NCI-H2107 (cell line): ENCODE measurements at places on chromosomes 7 and 10.

GRCh38 chr7:51268859-51269258 is 47.8 kb downstream of the COBL start:
- DNase-seq: no peak

- DNase-seq: no peak
Observed at GRCh38 chr10:125548356-125548755, 134.6 kb downstream of the TEX36 start.

GRCh38 chr10:4137299-4137698 is 352.3 kb upstream of the KLF6 start:
- DNase-seq: no peak

- DNase-seq: no peak
Observed at GRCh38 chr7:99748846-99749579, 14.0 kb upstream of the CYP3A7 start.

- no peak for DNase-seq
Observed at GRCh38 chr7:36315309-36315944, 74.2 kb upstream of the ANLN start.

GRCh38 chr10:46541017-46541661 is 15.3 kb downstream of the GPRIN2 start:
- no peak for DNase-seq

GRCh38 chr10:71554671-71555070 is 158.0 kb downstream of the CDH23 start:
- DNase-seq: no peak

- DNase-seq: no peak
Observed at GRCh38 chr7:106045139-106045538, 67.0 kb downstream of the SYPL1 start.

- no peak for DNase-seq
Observed at GRCh38 chr7:30116771-30117170, 18.0 kb upstream of the MTURN start.

DNA sequence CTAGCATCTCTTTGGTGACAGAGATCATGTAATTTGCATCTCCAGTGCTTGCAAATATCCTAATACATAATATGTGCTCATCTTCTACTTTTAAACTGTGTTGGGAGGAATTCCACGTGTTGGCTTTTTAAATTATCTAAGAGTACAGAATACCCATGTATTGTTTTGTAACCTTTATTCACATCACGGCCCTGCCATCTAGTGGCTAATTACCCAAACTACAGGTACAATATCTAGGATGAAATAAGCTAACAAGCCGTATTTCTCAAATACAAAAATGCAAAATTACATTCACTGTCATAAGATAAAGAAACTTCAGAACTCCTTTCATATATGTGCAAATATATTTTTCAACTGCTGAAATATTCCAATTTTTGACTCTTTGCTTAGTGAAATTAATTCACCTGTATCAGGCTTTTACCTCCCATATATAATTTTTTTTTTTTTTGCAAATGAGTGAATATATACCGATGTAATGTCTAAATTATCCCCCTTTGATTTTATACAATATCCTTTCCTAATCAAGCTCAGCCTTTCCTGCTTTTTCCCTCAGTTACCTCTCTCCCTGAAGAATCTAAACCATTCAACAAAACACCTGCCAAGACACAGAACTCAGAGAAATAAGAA is 30.3 kb upstream of the LSM8 start:
- DNase-seq: no peak

GRCh38 chr7:30479202-30480120 is 877 bp upstream of the NOD1 start:
- no peak for DNase-seq

GRCh38 chr7:51255036-51255435 is 61.6 kb downstream of the COBL start:
- no peak for DNase-seq

- no peak for DNase-seq
Observed at GRCh38 chr10:21083861-21084260, 186.8 kb upstream of the NEBL start.

GRCh38 chr7:127900141-127900540 is 131.1 kb downstream of the LRRC4 start:
- no peak for DNase-seq

GRCh38 chr7:20797042-20797461 is 10.4 kb upstream of the SP8 start:
- DNase-seq: no peak

- DNase-seq: no peak
Observed at GRCh38 chr10:33550811-33551210, 216.3 kb upstream of the NRP1 start.

GRCh38 chr10:4984223-4984622 is 19.4 kb downstream of the AKR1C2 start:
- no peak for DNase-seq

- no peak for DNase-seq
Observed at GRCh38 chr10:26621889-26622711, 75.4 kb upstream of the PDSS1 start.

- DNase-seq: no peak
Observed at GRCh38 chr10:97717627-97718026, 4.1 kb downstream of the MARVELD1 start.

DNA sequence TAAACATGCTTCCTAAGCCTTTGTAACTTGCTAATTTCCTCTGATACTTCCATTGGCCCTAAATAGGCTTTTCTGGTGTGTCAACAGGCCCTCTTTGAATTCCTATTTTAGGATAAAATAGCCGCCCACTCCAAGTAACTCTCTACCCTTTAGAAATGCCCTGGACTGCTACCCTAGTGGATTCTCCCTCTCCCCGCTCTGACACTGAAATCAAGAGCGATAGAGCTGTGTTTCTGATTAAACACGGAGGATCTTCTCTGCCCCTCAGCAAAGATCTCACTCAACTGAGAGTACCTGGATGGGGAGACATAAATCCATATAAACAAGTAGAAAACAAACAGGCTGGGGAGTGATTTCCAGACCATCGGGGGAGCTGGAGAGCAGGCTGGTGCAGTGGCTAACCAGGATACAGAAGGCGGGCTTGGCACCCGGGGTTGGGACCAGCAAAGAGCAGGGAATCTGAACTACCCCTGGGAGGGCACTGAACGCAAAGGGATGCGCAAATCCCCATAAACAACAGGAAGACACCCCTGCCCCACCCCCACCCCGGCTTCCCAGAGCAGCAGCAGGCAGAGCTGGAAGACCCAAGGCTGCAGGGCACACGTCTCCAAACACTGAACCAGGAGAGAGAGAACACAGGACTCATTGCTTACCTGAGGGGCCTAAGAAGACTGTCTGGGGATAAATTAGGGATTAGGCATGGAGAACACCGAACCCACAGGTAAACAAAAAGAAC is 2.5 kb downstream of the ASB13 start:
- no peak for DNase-seq

- DNase-seq: no peak
Observed at GRCh38 chr7:132656846-132657776, 80.8 kb upstream of the PLXNA4 start.

GRCh38 chr10:16847644-16848043 is 30.4 kb upstream of the RSU1 start:
- no peak for DNase-seq

DNA sequence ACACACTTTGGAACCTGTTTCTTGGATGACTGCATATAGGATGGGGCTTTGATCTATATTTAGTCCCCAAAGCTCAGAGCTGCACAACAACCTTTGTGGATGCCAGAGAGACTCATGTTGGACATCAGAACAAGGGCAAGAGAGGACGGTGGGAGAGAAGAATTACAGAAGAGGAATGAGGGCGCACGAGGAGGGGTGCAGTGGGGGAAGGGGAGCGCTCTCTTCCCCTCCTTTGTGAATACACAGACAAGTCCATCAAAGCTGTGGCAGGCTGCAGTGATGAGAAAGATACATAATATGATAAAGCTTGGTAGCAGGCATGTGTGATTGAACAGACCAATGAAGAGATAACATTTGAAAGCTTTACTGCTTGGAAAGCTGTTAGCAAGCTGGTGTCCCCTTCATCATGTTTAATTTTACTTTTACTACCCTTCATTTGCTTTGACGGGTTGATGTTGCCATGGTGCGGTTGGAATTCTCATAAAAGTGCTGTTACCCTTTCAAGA is 857.8 kb downstream of the KCNMA1 start:
- no peak for DNase-seq

- DNase-seq: no peak
Observed at GRCh38 chr7:47454069-47454973, 127.6 kb downstream of the TNS3 start.

DNA sequence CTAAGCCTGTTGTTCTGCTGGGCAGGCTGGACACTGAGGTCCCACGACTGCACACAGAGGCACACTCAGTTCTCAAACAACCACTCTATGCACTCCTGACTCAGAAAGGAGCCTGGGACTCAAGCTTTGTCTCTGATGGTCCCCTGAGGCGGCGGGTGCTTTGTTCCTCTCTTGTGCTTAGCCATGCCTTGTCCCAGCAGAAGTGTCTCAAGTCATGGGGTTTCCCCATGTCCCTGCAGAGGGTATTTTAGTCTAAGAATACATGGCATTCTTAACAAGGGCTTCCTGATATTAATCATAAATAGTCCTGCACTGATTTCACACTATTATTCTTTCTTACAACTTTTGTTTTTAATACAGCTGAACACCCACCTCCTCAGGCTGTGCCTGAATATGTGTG is 72.5 kb downstream of the CXCL12 start:
- DNase-seq: no peak

DNA sequence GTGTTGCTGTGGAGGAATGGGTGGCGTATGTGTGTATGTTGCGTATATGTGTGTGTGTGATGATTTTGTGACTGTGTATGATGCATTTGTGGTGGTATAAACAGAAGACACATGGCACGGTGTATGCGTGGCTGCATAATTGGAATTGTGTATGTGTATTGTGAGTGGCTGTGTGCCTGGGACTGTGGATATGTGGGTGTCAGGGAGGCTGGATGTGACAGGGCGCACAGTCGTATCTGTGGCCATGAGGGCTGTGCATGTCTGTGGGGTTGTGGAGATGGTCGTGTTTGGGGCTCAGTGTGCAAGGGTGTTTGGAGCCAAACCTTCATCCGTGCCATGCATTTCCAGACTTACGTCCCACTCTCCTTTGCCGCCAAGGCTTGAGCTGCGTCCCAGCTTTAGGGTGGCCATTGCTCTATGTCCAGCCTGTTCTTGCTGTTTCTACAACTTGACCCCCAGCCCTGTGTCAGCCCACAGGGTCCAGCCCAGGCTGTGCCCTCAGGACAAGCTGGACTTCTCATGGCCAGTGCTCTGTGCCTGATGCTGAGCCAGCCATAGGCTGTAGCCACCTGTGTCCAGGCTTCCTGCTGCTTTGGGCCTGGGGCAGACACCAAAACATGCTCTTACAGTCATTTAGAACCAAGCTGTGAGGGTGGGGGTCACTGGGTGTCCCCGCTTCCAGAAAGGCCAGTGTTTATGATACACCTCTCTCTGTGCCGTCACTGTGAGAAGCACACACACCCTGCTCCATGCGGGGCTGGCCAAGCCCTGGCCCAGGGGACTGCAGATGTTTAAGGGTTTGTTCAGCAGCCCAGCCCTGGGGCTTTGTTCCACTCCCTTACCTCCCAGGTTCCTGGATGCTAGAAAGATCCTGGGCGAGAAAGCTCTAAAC is 127.6 kb downstream of the NEURL1 start:
- no peak for DNase-seq

GRCh38 chr7:64494912-64495461 is 67.9 kb downstream of the ZNF680 start:
- DNase-seq: no peak

- no peak for DNase-seq
Observed at GRCh38 chr7:104196161-104196560, 11.7 kb downstream of the ORC5 start.

GRCh38 chr10:3046210-3046779 is 21.1 kb upstream of the PFKP start:
- no peak for DNase-seq

DNA sequence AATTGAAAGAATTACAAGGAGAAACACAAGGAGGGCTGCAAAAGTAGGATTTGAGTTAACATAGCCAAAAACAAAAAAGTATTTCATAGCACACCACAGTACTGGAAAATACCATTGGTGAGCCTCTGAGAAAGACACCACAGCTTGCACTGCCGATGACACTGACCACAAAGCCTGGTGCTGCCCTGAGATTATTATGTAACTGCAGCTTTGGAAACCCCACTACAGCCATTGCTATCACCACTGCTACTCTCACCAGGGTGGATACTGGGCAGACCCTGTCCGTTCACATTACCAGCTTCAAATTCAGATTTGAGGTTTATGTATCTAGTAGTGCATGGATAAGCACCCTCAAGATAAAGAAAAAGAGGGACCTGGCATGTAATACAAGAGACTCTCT is 1246.7 kb upstream of the SORCS1 start:
- DNase-seq: no peak

- no peak for DNase-seq
Observed at GRCh38 chr10:99234041-99234790, 1.4 kb downstream of the HPSE2 start.

DNA sequence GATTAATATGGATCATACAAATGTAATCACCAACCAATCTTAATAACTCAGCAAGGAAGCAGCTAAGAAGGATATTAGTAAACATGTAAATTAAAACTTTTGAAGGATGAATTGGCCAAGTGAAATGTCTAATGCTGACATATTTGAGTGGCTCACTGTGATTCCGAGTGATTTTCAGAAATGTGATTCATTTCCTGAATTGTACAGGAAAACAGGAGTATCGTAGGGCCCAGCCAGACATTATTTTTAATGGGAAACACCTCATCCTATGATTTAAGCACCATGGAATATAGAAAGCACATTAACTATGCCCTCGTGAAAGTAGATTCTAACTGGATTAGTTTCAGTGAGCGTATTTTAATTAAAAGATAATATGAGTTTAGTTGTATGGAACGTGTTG is 82.3 kb downstream of the LHFPL3 start:
- no peak for DNase-seq

- DNase-seq: no peak
Observed at GRCh38 chr7:118288098-118288497, 63.6 kb downstream of the ANKRD7 start.

DNA sequence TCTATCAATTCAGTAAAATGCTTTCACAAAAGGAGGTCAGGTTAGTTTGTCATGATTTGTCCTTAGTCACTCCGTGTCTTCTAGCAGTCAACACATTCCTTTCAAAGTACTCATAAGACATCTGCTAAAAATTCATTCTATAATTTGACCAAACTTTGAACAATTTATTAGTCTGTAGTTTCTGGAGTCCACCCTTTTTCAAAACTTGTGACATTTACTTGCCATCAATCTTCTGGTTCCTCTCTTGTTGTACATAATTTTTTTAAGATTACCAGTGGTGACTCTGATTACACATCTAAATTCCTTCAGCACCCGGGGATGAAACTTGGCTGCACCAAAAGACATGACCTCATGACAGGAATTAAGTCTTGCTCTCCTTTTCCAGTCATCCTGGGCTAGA is 130.1 kb downstream of the NEBL start:
- DNase-seq: no peak

- no peak for DNase-seq
Observed at GRCh38 chr7:85474234-85474633, 287.4 kb upstream of the SEMA3D start.

DNA sequence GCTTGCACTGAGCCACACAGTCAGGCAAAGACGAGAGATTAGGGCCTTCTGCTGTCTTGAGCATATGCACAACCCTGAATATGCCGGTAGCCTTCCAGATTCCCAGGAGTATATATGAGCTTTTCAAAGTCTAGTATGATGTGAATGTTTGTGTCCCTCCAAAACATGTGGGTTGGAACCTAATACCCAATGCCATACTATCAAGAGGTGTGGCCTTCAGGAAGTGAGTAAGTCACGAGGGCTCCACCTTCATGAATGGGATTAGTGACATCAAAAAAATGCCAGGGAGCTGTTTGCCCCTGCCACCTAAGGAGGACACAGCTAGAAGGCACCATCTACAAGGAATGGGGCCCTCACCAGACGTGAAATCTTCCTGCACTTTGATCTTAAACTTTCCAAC is 105.2 kb downstream of the CH25H start:
- no peak for DNase-seq
